ENCODE measurements at places on chromosomes 5 and 9.

DNA sequence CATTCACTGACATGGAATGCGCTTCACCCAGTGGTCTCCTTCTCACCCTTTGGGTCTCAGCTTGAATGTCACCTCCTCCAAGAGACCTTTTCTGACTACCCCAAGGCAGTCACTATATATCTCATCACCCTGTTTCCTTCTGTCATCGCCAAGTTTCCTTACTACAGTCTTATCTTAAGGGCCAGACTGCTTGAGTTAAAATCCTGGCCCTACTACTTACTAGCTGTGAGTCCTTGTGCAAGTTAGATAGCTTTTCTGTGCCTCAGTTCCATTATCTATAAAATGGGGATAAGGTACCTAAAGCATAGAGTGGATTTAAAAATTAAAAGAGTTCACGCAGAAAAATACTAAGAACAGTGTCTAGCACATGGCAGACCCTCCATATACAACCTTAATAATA lies 132.4 kb downstream of the GABBR2 start:
- no peak for DNase-seq

DNA sequence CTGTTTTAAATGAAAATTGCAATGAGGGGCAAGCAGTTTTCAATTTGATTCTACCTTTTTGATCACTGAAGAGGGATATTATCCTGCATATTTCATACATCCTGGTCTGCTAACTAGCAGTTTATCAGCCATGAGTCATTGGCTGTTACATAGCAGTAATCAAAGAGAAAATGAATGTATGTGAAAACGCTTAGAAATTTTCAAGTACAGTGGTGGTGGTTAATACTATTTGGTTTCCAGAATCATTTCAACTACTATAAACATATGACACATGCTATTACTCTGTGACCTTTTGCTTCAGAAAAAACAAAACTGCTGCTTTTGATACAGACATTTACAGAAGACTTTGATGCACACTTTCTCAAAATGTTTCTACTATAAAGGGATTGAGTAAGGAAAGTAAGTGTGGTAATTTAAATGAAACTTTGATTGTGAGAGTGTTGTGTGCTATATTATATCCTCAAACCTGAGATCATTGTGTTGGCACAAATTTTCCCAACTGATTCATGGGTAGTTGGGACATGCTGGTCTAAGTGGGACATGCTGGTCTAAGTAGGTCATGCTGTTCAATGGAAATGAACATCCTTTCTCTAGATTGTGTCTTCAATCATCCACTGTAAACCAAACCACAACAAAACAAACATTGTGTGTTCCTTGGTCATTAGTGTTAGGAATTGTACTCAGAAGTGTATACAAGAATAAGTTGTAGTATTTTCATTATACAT lies 5.1 kb downstream of the RNF14 start:
- DNase-seq: no peak

- no peak for DNase-seq
Measured at GRCh38 chr5:10973316-10973715, 212.3 kb upstream of the DAP start.

DNA sequence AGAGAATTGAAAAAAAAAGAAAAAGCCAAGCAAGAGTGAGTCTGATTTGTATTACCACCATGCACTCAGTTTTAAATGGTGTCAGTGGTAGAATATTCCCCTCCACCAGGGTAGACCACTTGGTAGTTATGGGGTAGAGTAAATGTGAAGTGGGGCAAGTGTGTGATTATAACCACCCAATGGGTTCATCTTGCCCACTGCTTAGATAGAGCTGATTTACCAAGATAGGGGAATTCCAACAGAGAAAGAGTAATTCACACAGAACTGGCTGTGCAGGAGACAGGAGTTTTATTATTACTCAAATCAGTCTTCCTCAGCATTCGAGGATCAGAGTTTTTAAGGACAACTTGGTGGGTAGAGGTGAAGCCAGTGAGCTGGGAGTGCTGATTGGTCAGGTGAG lies 113.3 kb upstream of the RAI14 start:
- DNase-seq: no peak

Data from bone marrow (tissue), 2 donors.